ENCODE measurements at places on chromosomes 7 and 10.

DNA sequence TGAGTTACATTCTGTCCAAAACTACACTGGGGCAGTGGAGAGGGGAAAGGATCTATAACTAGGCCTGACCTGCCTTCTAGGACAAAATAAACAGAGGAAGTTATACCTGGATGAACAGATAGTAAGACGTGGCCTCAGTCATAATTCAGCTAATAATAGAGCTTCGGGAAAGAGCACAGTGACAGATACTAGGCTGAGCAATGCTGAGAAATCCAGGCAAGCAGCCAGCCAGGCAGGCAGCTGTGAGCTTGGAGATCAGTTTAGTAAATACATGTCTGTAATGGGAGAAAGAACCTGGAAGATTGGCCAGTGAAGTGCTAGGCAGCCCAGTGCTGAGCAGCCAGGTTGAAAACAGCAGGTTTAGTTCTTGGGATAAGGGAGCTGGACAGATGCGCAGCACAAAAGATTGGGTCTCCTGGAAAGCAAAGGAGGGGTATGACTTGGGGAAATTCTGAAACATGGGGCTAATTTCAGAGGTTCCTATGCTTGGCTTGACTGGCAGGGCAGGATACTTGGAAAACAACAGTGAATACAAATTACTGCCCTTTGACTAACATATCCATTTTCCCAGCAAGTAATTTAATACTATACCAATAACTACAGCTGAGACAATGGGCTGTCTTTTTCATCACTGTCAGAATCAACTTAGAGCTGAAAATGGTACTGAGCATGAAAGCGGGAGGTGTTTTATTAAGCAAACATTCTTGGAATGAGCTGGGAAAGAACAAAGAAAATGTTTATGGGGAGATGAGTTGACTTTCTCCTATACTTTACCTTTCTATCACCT is 140.8 kb downstream of the DGKB start:
- DNase-seq: peak; percentile 81

DNA sequence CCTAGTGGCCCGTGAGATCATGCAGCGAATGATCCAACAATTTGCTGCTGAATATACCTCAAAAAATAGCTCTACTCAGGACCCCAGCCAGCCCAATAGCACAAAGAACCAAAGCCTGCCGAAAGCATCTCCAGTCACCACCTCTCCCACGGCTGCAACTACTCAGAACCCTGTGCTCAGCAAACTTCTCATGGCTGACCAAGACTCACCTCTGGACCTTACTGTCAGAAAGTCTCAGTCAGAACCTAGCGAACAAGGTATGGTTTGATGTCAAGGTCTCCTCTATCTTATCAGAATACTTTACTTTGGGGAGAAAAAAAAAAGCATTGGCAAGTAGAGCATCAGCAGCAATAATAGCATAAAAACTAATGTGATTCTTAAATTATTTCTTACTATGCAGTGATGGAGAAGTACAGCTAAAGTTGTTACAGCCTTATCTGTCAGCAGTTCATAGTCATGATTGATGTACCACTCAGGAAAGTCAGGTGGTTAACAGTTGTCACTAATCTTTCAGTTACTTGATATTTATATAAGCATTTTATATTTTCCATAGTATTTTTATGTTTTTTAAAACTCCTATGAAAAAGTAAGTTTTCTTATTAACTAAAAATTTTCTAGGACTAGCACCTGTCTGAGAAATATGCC is 117.1 kb downstream of the LCOR start:
- no peak for DNase-seq

DNA sequence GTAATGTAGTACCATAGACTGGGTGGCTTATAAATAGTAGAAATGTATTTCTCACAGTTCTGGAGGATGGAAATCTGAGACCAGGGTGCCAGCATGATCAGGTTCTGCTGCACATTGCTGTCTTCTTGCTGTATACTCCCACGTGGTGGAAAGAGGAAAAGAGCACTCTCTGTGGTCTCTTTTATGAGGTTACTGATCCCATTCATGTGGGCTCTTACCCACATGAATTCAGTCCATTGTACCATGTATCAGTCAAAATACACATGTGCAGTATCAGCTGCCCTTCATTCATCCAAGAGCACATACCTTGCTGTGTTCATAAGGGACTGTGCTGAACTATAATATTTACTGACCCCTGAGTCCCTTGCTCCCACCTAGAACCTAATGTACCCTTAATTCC is 17.1 kb downstream of the PNLIPRP2 start:
- DNase-seq: no peak

- no peak for DNase-seq
Measured at GRCh38 chr7:143518941-143519340, 41.3 kb downstream of the TAS2R41 start.
